ENCODE measurements at places on chromosomes 2 and 18. TPM values are rescaled to one million over a fixed set of nuclear protein-coding genes. Genes with fewer than 3 reads are reported as not detected.

DNA sequence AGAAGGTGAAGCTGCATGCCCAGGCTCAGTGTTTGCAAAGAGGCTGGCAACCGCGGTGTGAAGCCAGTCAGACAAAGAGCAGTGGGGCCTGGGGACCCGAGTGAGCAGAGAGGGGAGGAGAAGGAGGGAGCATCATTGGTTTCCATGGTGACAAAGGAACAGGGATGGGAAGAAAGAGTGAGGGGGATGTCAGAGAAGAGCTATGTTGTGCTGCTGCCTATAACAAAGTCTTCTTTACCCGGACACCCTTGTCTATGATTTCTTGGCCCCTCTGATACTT is 14.5 kb downstream of the TMEM247 start:
- H3K4me3 ChIP-seq, result no peak overlapping the region
- H3K4me1 ChIP-seq, result peaks cover 14% of the 10 kb centered on the region
- DNase-seq, result peak; percentile 44
- H3K27ac ChIP-seq, result no peak overlapping the region
- H3K36me3 ChIP-seq, result no peaks in the 10 kb centered on the region
- H3K27me3 ChIP-seq, result peaks cover 15% of the 10 kb centered on the region

FBXO48 gene
- 1.1 TPM for total RNA-seq

RAB17 gene
- total RNA-seq, result 26.9 TPM

IL36RN gene
- total RNA-seq, result not detected

DNA sequence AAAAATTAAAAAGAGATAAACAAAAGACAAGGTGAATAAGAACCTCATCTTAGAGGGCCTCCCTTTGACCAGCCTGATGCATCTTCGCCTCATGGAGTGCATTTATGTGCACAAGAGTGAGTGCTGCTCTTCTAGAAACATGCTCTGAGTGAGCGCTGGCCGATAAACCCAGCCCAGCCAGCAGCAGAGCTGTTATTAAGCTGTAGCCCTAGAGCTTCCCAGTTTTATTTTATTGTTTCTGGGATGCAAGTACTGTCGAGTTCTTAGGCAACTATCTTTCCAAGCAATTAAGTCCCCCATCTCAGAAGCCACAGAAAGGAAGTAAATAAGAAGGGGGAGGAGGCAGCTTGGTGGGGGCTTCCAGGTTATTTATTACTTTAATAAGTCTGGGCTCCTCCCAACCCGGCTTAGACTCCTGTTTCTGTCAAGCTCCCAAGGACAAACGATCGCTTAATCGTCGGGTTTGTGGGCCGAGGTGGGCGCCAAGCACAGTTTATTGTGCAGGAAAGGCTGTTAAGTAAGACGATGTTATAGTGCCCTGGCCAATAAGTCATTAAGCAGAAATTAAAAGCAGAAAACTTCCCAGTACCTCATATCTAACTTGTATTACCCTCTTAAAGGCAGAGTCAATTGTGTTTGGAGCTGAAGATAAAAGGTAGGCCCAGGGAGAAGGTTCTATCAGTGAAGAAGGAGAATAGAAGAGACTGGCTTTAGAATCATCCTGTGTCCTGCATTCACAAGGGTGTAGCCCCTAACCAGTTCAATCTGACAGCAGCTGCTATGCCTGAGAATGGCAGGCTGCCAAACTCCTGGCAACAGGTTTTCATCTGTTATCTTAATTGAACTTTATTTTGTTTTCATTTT is 176.3 kb downstream of the PIK3C3 start:
- H3K27ac ChIP-seq, result no peak overlapping the region
- DNase-seq, result no peak
- H3K36me3 ChIP-seq, result no peaks in the 10 kb centered on the region
- no peaks in the 10 kb centered on the region for H3K4me1 ChIP-seq
- H3K4me3 ChIP-seq, result no peak overlapping the region
- H3K27me3 ChIP-seq, result no peaks in the 10 kb centered on the region

GRCh38 chr2:73986085-73986681 is 1.5 kb downstream of the TET3 start:
- peaks cover 37% of the 10 kb centered on the region for H3K27me3 ChIP-seq
- H3K4me3 ChIP-seq, result peak overlapping the region; percentile 75
- peaks cover 51% of the 10 kb centered on the region for H3K4me1 ChIP-seq
- peaks cover 5% of the 10 kb centered on the region for H3K36me3 ChIP-seq
- DNase-seq, result no peak
- H3K27ac ChIP-seq, result no peak overlapping the region

- no peaks in the 10 kb centered on the region for H3K36me3 ChIP-seq
- no peak overlapping the region for H3K27ac ChIP-seq
- no peaks in the 10 kb centered on the region for H3K4me1 ChIP-seq
- no peak overlapping the region for H3K4me3 ChIP-seq
- no peaks in the 10 kb centered on the region for H3K27me3 ChIP-seq
Observed at GRCh38 chr2:150374492-150374891, 113.0 kb downstream of the RND3 start.

GRCh38 chr2:155692856-155693255 is 639.7 kb downstream of the NR4A2 start:
- no peaks in the 10 kb centered on the region for H3K27me3 ChIP-seq
- H3K4me3 ChIP-seq, result no peak overlapping the region
- H3K36me3 ChIP-seq, result no peaks in the 10 kb centered on the region
- DNase-seq, result no peak
- no peak overlapping the region for H3K27ac ChIP-seq

GKN1 gene
- not detected for total RNA-seq

OSR1 gene
- total RNA-seq, result not detected

Data from GM23338 (cell line).